ENCODE measurements at places on chromosomes 16 and 17.

DNA sequence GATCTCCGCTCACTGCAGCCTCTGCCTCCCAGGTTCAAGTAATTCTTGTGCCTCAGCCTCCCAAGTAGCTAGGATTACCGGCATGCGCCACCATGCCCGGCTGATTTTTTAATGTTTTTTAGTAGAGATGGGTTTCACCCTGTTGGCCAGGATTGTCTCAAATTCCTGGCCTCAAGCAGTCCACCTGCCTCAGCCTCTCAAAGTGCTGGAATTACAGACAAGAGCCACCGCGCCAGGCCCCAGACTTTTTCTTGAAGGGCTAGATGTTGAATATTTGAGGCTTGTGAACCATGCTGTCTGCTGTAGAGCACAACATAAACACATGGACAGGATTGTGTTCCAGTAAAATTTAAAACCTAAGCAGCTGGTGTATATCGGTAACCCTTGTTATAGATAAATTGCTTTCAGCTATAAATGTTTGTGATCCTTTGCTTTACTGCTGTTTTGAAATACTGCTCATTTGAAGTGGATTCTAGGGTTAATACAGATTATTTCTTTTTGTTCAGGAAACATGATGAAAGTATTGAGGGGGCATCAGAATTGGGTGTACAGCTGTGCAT is 12.4 kb downstream of the WSB1 start:
- no peak for DNase-seq

- DNase-seq = no peak
Observed at GRCh38 chr16:81165411-81166097, 69.4 kb upstream of the GCSH start.

GRCh38 chr16:30669026-30669902 is 11.0 kb downstream of the FBRS start:
- no peak for DNase-seq

- DNase-seq = no peak
Observed at GRCh38 chr17:72609501-72609900, 483.0 kb downstream of the SLC39A11 start.

GRCh38 chr17:39187152-39187830 is 10.2 kb downstream of the CACNB1 start:
- DNase-seq = no peak

- DNase-seq = no peak
Observed at GRCh38 chr17:16910341-16910740, 61.6 kb downstream of the TNFRSF13B start.

DNA sequence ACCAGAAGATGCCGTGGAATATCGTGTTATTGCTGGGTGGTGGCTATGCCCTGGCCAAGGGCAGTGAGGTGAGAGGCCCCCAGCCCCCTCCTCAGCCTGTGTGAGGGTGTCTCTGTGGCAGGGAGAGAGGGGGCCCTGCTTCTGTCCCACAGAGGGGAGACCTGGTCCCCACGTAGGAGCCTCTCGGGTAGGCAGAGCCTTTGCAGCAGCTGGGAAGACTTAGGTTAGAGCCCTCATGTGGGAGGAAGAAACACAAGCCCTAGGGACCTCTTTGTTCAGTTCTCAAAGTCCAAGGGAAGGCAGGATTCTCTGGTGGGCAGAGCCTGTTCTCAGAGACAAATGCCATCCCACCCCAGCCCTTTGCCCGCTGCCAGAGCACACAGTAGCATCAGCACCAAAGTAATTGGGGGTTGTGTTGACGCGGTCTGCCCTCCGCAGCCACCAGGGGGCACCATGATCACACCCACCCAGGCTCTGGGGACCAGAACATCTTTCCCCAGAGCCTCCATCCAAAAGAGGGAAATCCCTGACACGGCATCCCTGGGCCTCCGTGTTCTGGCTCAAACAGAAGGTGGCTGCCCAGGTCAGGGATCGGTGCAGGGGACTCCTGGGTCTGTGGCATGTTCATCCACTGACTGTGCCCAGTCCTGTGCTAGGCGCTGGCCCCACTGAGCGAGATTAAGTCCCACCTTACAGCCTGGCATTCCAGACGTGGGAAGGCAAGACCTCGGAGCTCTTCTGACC is 11.5 kb upstream of the FOXN1 start:
- DNase-seq = peak; percentile 16

GRCh38 chr17:29154516-29155226 is 25.5 kb downstream of the MYO18A start:
- no peak for DNase-seq

- DNase-seq = no peak
Observed at GRCh38 chr17:19339341-19339815, 23.1 kb downstream of the B9D1 start.

- no peak for DNase-seq
Observed at GRCh38 chr16:16063683-16064082, 114.3 kb downstream of the ABCC1 start.

DNA sequence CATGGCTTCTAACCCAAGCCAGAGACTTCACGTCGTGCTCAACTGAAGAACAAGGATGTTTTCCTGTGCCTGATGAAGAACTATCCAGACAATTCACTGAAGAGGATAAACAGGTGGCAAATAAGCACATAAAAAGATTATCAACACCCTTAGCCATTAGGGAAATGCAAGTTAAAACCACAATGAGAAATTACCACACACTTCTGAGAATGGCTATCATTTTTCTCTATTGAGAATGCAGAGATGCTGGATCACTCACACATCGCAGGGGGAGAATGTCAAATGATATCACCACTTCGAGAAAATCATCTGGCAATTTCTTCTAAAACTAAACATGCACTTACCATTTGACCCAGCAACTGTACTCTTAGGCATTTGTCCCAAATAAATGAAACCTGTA is 162.8 kb downstream of the IRX3 start:
- DNase-seq = no peak

DNA sequence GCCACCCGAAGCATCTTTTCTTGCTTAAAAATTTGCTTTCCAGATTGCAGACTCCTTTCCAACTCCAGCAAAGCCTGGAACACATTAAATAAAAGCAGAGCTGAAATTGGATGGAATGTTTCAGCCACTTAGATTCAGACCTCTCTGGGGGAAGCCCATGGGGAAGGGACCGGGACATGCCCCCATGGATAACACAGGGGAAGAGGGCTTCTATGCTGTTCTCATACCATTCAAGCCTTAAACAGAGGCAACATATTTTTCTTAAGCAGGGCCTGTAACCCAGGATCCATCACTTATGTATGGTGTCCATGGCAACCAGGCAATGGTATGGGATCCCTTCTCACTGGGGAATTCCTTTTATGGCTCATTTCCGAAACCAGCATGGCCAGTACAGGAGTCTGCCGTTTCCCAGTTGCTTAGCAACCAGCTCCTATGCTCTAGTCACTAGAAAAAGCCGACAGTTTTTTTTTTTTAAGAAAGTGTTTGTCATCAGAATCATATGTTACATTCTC is 62.0 kb upstream of the MARCHF10 start:
- no peak for DNase-seq

DNA sequence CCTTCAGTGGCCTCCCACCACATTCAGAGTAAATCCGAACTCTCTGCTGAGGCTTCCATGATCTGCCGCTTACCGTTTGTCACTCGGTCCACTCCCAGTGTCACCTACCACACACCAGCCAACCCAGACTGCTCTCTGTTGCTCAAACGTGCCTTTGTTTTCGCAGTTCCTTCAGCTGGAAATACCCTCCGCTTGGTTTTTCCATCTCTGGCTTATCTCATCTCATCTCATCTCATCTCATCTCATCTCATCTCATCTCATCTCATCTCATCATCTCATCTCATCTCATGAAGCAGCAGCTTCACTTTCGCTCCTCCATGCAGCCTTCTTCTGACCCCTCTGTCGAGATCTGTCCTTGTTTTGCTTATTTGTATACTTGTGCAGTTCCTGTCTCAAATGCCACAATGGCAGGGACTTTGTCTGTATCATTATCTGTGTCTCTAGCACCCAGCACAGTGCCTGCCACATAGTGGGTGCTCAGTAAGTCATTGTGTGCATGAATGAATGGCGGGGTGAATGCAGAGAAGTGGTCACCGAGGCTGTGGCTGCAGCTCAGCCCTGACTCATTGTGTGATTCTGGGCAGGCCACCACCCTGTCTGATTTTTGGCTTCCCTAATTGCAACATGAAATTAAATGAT is 3.8 kb upstream of the SNX20 start:
- no peak for DNase-seq

- no peak for DNase-seq
Observed at GRCh38 chr17:76586741-76587487, 1.3 kb upstream of the ST6GALNAC2 start.
